ENCODE measurements at places on chromosomes 16 and 17.

DNA sequence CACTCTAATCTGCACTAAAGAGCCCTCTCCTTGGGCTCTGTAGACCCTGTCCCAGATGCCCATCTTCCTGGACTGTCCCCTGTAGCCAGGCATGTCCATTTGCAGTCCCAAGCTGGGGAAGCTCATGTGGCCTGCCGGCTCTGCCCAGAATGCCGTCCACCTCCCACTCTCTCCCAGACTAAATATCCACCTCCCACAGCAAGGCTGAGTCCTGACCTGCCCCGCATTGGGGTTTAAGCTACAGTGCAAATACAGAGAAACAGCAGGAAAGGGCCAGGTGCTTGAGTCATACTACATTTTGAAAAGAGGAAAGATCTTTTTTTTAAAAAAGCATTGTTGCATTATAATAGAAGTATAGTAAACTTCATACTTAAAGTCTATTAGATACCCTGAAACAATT is 3.0 kb downstream of the ST6GALNAC2 start:
- no peak for DNase-seq

- no peak for DNase-seq
Measured at GRCh38 chr16:85125570-85126393, 13.5 kb upstream of the CIBAR2 start.

GRCh38 chr17:67578142-67578457 is 139.6 kb upstream of the NOL11 start:
- DNase-seq, result no peak

- DNase-seq, result no peak
Measured at GRCh38 chr17:59374612-59375011, 43.2 kb downstream of the YPEL2 start.

DNA sequence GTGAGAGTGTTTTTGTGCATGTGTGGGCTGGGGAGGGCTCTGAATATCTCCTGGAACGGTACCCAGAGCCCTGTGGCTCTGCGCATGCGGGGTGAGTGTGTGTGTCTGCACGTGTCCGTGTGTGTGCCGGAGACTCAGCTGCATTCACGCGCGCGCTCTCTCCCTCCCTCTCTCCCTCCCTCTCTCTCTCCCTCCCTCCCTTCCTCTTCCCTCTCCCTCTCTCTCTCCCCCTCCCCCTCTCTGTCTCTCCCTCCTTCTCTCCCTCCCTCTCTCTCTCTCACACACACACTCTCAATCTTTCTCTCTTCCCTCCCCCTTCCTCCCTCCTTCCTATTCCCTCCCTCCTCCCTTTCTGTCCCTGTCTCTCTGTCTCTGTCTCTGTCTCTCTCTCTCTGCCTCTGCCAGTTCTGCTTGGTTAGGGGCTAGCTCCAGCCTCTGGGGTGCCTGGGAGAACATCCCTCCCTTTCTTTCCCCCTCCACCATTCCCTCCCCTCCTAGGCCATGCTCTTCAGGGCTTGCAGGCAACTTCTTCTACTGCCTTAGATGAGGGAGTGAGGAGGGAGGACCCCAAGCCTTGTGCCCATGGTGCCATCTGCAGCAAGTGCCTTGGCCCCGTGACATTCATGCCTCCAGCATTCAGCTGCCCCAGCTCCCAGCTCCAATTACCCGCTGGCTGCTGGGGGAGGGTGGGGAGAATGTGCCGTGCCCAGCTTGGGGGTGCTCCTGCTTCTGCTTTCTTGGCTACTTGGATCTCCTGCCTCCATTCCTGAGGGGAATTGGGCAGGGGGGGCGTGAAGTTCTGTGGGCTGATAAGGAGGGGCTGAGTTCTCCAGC is 6.4 kb downstream of the THRA start:
- DNase-seq, result peak; percentile 83

DNA sequence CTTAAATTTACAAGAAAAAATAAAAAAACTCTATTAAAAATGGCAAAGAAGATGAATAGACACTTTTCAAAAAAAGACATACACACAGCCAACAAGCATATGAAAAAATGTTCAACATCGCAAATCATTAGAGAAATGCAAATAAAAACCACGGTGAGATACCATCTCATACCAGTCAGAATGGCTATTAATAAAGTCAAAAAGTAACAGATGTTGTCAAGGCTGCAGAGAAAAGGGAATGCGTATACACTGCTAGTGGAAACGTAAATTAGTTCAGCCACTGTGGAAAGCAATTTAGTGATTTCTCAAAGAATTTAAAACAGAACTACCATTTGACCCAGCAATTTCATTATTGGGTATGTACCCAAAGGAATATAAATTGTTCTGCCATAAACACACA is 31.4 kb downstream of the CAPNS2 start:
- no peak for DNase-seq

- DNase-seq, result no peak
Measured at GRCh38 chr16:6684076-6684673, 648.5 kb upstream of the RBFOX1 start.

DNA sequence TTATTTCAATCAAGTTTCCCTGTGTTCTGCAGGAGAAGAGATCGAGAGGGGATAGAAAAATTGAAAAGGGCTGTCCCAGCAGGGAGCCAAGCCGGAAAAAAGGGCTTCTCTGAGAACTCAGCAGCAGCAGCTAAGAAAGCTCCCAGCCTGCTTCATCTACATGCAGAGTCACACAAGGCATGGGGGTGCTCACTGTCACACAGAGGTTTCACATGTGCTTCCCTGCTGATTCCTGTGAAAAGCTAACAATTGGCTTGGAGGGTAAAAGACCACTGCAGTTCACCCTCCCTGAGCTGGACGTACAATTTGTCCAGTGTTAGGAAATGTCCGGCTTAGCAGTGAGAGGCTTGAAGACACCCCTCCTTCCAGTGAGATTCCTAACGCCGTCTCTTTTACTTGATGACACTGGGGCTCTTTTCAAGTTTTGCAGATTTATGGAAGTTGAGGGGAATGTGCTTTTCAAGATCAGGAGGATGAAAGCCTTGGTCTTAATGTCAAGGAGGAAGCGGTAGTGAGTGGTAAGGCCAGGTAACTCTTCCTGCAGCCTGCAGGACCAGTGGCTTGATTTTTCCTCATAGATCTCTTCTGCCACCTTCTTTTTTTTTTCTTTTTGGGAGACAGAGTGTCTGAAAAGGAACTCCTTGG is 85.6 kb downstream of the WNT3 start:
- DNase-seq, result no peak

DNA sequence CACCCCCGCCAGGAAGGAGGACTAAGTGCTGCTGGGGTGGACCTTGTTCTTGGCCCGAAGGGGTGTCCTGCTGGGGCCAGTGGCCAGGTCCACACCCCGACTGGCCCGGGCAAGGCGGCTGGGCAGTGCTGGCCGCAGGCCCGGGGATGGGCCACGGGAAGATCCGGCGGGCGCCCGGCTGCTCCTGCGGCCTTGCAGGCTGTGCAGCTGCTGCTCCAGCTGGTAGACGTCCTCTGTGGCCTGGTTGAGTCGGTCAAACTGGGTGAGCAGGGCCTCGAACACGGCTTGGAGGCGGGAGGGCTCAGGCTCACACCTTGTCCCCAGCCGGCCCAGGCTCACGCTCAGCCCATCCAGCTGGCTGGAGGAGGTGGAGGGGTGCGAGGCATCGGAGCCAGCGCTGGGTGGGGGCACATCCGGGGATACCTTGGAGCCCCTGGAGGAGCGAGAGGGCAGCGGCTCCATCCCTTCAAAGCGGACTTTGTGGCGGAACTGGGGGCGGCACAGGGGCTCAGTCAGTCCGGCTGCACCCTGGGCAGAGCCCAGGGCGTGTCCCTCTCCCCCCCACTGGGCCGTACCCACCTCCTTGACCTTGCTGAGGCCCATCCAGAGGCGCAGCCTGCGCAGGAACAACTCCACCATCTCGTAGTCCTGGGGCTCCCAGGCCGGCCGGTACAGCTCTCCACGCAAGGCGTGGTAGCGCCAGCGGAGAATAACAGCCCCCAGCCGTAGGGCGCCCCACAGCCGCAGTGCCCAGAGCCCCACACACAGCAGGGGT is 42.1 kb downstream of the TSC2 start:
- DNase-seq, result no peak

GRCh38 chr16:8537691-8538342 is 52.5 kb downstream of the TMEM114 start:
- no peak for DNase-seq

DNA sequence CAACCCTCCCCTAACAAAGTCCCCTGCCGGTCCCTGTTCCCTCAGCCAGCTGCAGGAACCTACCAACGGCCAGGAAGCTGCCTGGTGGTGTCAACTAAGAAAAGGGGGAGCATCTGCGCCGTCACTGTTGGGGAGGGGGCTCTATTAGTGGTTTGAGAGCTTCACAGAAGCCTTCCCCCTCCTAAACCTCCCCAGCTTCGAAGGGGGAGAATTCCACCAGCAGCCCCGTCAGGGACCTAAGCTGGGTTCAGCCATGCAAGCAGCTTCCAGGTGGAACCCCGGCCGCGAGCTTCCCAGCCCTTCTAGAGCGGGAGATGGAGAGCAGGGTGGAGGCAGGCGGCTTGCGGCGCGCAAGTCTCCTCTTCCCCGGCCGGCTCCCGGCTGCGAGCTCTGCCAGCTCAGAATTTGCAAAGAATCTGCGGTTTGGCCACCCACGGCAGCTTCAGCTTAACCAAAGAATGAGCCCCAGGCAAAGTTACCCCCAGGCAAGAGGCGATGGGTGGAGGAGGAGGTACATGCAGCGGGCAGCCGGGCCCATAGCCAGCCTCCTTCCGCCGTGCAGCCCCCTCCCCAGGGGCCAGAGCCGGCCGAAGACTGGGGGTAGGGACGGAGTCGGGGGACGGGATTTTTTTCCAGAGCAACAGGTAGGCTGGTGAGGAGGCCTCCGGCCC is 33.7 kb downstream of the DDX19A start:
- DNase-seq, result peak; percentile 82

DNA sequence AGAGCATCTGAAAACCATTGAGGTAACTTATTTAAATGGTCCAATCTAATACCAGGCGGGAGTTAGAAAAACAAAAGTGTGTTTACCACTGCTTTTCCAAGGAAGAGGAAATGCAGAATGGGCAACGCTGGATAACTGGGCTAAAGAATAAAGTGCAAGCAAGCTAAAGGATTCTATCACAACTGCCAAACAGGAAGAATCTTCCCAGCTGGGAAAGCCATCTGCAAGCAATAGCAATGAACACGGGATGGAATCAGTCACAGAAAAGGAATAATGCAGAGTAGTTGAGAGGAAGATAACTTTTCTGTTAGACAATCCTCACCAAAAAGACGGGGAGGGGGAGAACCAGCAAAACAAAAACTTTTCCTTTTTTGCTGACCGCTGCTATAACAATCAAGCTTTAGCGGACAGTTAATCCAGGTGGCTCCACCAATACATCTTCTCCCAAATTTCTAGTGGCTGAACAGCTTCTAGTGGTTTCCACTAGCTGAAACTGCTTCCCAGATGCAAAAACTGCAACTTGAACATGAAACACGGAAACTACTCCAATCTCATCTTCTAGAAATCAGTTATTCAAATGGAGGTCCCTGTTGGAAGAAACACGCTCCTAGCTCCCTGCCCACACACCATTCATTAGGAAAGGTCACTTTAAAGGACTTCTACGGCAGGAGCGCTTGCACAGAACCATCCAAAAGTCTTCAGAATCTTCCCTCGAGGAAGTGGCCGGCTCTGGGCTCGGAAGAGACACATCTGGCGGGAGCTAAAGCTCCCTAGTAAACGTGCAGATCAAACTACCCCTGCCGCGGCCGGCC is 929 bp downstream of the TMEM11 start:
- DNase-seq, result no peak

DNA sequence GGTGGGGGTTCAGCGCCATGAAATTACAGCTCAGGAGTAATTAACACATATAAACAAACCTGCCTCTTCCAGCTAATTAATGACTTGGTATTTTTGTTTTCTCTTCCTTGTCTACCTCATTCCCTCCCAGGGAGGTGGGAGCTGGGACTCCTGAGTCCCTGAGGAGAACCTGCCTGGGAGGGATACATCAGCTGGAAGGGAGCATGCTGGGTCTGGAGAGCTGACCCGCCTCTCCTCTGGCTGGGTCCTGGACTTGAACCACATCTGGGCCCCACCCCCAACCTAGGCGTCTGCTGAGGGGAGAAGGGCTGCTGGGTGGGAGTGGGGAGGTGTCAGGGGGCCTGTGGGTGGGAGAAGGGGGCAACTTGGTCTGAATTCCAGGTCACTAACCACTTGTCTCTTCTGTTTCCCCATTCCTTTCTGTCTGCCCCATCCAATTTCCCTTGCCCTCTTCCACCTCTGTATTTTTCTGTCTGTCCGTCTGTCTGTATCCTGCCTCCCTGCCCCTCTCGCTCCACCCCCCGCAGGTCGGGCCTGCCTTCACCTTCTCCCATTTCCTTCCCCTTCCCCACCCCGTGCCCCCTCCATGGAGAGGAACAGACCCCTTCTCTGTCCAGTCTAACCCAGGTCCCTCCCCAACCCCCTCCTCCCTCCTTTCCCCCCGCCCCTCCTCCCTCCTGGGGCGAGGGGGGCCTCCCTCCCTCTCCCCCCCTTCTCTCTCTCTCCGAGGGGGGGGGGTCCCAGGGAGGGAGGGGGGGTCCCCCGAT is at the start of gene NLGN2:
Gene NLGN2, plus strand, starts transcription at position 361 of the 767 bp plus-strand sequence. CDS start 411 bp downstream, outside the sequence.
- DNase-seq, result no peak

GRCh38 chr16:67658849-67659674 is 998 bp downstream of the ACD start:
- DNase-seq, result no peak

DNA sequence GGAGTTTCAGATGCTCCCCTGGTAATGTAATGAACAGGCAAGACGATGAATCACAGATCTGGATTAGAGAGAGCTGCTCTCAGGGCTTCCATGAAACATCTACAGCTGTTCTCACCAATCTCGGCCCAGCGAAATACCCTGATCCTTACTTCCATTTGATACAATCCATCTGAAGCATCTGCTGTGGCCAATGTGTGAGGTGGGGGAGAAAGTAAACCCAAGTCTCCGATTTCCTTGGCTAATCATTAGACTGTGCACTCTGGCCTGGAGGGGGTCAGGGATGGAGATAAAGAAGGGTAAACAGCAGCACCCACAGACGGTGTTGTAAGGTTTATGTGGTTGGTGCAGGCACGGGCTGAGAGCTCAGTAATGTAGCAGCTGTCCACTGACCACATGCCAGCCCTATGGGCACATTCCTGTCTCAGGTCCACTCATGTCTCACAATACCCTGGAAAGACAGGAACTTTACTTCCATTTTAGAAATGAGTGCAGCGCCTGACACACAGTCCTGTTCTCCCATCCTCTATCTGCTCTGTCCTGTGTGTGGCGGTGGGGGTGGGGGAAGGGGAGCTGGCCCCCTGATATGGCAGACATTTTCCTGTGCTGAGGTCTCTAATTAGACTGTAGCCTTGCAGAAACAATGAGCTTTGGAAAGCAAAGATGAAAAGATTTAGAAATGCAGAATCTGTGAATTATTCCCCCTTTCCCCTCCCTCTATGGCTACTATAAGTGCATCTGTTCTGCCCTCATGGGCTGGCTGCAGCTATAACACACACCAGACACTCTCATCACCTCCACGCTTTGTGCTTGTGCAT is 48.3 kb upstream of the ERN1 start:
- DNase-seq, result no peak

GRCh38 chr16:53080345-53081031 is 25.7 kb downstream of the CHD9 start:
- peak; percentile 78 for DNase-seq

Measured in AG08396 (cell line).